ENCODE measurements at places on chromosomes 16 and 17. TPM values are rescaled to one million over a fixed set of nuclear protein-coding genes. Genes with fewer than 3 reads are reported as not detected.

MT1X gene
- total RNA-seq: 177 TPM

DNAJA3 gene
- 72.6 TPM for total RNA-seq

ATP2A1 gene
- total RNA-seq: 4.1 TPM

TBKBP1 gene
- 6.2 TPM for total RNA-seq

KRTAP4-1 gene
- total RNA-seq: 0.25 TPM

TMEM88 gene
- 0.43 TPM for total RNA-seq

TPSD1 gene
- total RNA-seq: not detected

TLCD2 gene
- 1.3 TPM for total RNA-seq

NPIPA5 gene
- 0.75 TPM for total RNA-seq

GRIN2A gene
- total RNA-seq: not detected

SPATA2L gene
- total RNA-seq: 11.0 TPM

SEZ6L2 gene
- 20.5 TPM for total RNA-seq

CD300E gene
- total RNA-seq: not detected

C1QTNF1 gene
- total RNA-seq: 36.0 TPM

KRT33B gene
- 0.06 TPM for total RNA-seq

UMOD gene
- not detected for total RNA-seq

GPR179 gene
- total RNA-seq: 0.05 TPM

TBC1D3D gene
- not detected for total RNA-seq

CD300A gene
- not detected for total RNA-seq

SLC6A2 gene
- not detected for total RNA-seq

EFCAB5 gene
- 0.74 TPM for total RNA-seq

DNAAF8 gene
- total RNA-seq: 0.91 TPM

OR1F1 gene
- 0.38 TPM for total RNA-seq

POLR2A gene
- 68.8 TPM for total RNA-seq

KRTAP1-4 gene
- total RNA-seq: not detected

TMEM11 gene
- total RNA-seq: 54.5 TPM

CACNA1H gene
- total RNA-seq: 8.6 TPM

IL34 gene
- 0.66 TPM for total RNA-seq

DLX4 gene
- 3.3 TPM for total RNA-seq

CPD gene
- total RNA-seq: 27.1 TPM

FBXW10B gene
- 2.5 TPM for total RNA-seq

PRSS21 gene
- not detected for total RNA-seq

NTN3 gene
- total RNA-seq: 0.05 TPM

ANKS4B gene
- total RNA-seq: 0.09 TPM

RNF222 gene
- not detected for total RNA-seq

NLGN2 gene
- total RNA-seq: 13.3 TPM
